ENCODE measurements at places on chromosomes 7 and 10.
A peak's percentile ranks its signal among the peaks of the same experiment; 100 is the strongest.

GRCh38 chr7:114940220-114940619 lies 18.3 kb downstream of the MDFIC start:
- no peak for DNase-seq

DNA sequence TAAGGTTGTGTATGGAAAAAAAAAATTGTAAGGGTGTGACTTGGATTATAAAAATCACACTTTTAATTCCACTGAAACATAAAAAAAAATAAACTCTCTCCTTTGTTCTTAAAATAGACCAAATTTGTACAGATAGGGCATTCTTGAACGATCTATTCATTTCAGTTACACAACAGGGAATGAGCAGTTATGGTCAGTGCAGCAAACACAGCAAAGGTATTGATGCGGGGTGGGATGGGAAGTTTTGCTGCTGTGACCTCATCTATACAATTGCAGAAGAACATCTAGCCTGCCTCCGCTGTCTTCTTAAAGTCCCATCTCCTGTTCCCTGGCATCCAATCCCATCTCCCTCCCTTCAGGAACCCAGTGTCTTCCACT lies 580.2 kb downstream of the SUGCT start:
- DNase-seq: no peak

DNA sequence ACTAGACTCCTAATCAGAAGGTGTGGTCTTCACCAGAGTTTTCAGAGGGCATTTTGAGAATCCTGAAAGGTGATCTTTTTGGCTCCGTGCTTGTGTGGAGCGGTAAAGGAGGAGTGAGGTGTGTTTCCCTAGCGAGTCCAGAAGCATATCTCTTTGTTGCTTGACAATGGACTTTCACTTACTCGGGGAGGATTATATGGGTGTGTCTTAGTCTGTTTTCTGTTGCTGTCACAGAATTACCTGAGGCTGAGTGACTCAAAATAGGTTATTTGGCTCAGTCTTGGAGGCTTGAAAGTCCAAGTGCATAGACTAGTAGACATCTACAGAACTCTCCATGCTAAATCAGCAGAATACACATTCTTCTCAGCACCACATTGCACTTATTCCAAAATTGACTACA lies 57.9 kb downstream of the AKR1C4 start:
- no peak for DNase-seq

DNA sequence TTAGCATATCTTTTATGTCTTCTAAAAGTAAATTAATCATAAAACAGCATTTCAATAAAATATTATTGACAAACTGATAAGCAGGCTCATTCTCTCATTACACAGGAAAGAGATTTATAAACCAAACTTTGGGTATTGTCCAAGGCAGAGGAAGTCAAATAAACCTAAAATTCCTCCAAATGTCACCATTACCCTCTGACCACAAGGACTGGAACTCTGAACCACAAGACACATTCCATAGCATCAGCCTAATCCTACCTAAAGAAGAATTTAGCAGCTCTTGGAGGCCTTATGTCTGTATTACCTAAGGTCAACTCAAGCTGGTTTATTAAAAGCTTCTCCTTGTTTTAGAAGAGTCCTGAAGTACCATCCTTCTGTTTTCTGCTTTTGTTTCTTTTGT lies 82.4 kb upstream of the SLC13A1 start:
- DNase-seq: no peak

GRCh38 chr10:16886031-16886430 lies 68.8 kb upstream of the RSU1 start:
- DNase-seq: no peak

- DNase-seq: peak; percentile 34
Measured at GRCh38 chr10:6875269-6875865, 295.3 kb upstream of the PRKCQ start.

GRCh38 chr10:725786-726185 lies 36.3 kb upstream of the DIP2C start:
- DNase-seq: no peak

DNA sequence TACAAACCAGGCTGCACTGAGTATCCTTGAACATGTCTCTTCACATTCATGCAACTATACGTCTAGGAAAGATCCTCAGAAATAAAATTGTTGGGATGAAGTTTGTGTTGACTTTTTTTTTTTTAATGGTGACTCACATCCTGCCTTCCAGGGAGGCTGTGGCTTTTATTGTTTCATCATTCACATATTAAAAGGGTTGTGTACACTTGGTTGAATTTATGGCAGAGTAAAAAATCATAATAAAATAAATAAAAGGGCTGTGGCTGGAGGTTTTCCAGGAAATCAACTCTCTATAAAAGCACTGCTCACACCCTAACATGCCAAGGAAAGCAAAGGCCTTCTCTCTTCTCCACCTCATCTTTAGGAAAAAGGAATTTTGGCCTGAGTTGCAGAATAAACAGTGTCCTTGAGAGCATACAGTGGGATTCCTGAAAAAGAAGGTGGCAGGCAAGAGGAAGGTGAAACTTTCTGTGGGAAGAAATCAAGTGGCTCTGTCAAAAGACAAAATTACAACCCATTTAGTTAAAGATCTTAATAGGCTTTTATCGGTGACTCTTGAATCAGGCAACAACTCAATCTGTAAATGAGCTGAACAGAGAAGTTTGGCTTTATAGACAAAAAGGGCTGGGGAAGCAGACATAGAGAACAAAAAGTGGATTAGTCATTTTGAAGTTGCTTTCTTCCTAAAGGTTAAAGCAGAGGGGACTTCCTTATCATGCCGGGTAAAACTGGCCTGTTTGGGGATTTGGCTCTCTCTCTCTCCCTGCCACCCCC lies 41.6 kb upstream of the FHIP2A start:
- DNase-seq: no peak

DNA sequence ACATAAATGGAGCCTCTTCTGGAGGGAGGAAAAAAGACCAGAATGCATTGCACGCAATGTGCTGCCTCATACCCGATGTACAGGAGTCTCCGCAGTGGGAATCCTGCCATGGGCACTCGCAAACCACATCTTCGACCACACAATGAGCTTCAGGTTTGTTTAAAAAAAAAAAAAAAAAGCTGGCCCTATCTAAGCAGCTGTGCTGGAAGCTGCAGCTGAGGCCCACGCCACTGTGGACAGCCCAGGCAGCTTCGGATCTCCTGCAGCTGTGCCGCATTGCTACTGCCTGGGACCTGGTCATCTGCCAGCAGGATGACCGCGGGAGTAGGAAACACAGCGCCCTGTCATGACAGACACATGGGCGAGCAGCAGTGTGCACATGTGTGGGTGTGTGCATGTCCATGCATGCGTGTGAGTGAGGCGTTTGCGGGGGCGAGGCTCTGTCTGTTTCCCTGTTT lies 26.0 kb downstream of the EN2 start:
- DNase-seq: no peak

DNA sequence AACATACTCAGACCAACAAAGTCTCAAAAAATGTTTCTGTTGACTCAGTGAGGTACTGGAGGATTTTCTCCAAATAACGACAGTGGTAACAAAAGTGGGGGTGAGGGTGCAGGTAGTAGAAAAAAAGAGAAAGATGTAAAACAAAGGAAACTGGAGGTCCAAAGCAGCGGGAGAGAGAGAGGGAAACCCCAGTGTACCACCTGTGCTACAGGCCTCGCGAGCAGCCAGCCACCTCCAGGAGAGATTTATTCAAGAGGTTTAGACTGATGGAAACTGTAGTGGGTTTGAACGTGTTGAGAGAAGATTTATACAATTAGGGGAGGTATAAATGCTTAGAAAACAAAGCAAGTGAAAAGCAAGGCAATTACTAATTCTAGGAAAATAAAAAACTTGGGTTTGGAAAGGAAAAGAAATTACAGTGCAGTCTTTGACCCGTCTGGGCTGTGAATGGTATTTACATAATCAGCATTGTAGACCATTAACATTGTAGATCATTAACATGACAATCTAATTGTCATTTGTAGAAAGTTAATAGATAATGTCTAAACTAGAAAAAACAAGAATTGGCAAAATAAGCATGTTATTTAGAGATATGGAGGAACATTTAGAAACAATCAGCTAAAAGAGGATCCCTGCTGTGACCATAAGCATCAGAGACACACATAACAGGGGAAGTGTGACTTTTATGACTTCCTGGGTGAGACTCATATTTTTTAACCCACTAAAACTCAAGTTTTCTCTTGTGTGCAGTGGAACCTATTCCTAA lies 180.0 kb downstream of the RELN start:
- no peak for DNase-seq

GRCh38 chr10:109837384-109837783 lies 85.9 kb downstream of the XPNPEP1 start:
- DNase-seq: no peak

- DNase-seq: no peak
Measured at GRCh38 chr10:114041166-114041565, 2.5 kb upstream of the ADRB1 start.

- no peak for DNase-seq
Measured at GRCh38 chr7:45921699-45922519, 837 bp upstream of the IGFBP3 start.

DNA sequence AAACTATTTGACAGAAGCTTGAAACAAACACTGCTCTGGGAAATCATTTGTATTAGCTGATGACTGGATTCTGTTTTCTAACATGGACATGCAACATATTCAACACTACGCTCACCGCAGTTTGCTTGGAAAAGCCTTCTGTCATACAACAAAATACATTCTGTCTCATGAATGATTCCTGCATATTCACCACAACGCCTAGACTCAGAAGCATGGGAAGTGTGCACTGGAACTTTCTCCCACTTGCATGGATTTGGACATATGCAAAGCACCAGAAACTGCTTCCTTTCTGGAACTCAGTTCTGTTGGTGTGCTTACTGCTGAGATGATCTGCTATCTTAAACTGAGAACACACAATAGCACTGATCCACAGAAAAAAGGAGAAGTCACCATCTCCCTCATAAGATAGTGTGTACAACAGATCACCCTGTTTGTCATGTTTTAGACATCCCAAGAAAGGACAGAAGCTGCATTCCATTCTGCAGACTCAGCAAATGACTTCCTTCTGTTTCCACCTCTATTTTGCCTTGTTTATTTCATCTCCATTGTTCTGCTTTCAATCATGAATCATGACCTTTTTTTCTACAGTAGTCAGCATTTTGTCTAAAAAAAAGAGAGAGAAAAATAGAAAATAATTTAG lies 115.8 kb downstream of the HTR7 start:
- peak; percentile 14 for DNase-seq

GRCh38 chr7:152959610-152960009 lies 200.1 kb downstream of the ACTR3B start:
- no peak for DNase-seq

DNA sequence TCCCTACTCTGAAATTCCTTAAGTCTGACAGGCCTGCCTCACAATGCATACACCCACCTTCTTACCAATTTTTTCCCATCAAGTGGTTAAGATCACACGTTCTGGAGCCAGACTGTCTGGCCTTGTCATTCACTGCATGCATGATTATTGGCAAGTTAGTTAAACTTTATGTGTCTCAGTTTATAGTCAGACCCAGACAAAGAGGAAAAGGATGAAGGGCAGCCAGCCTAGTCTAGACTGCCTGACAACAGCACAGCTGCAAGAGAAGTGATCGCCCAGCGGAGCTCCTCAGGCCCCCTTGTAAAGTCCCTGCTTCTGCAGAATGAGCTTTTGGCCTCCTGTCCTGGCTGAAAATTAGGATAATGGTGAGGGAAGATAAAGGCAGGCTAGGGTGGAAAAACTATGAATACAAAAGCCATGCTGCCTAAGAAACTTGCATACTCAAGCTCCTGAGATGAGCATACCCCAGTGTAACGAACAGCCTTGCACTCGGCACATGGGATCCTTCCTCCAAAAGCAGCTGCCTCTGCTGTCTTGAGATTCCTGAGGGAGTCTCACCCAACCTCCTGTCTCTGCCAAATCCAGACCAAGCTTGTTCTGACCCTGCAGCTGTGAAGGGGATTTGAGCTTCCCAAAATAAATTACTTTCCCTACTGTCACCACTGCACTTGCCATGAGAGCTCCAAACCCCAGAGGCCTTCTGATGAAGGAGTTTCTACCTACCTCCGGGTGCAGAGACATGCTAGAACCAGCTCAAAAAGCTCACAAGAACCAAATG lies 26.7 kb upstream of the MRLN start:
- DNase-seq: no peak

- no peak for DNase-seq
Measured at GRCh38 chr7:90768301-90768700, 172.2 kb downstream of the CDK14 start.

All from inflammatory macrophage (primary cell).